Occipital lobe (tissue), 3 donors: ENCODE measurements at places on chromosomes 1 and 21. TPM values are rescaled to one million over a fixed set of nuclear protein-coding genes. Genes with fewer than 3 reads are reported as not detected.

The LCE1A gene
- not detected for total RNA-seq

The ACKR1 gene
- total RNA-seq, result 0.62 TPM

The HENMT1 gene
- total RNA-seq, result 28.1 TPM

The FAM163A gene
- under 0.01 TPM for total RNA-seq

The BRINP2 gene
- total RNA-seq, result 15.0 TPM

The SPOCD1 gene
- total RNA-seq, result not detected

The TEDDM1 gene
- total RNA-seq, result not detected

The CFHR3 gene
- not detected for total RNA-seq

The CD164L2 gene
- not detected for total RNA-seq

The GPR37L1 gene
- 1.1 TPM for total RNA-seq

DNA sequence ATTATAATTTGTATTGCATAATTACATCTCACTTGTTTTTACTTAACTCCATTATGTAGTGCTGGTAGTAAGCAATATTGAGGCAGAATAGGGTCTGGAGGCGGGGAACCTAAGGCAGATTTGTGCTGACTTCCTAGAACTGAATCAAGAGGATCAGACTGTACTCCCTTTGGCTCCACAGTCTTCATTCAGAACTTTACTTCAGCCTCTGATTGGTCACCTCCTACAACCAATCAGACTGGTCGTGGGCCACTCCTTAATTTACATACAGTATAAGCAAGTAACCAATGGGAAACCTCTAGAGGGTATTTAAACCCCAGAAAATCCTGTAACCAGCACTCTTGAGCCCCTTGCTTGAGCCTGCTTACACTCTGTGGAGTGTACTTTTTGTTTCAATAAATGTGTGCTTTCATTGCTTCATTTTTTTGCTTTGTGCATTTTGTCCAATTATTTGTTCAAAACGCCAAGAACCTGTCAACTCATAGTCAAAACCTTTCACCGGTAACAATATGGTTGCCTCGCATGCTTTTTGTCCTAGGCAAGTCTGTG lies 31.6 kb downstream of the ZBTB8OS start:
- DNase-seq, result no peak

DNA sequence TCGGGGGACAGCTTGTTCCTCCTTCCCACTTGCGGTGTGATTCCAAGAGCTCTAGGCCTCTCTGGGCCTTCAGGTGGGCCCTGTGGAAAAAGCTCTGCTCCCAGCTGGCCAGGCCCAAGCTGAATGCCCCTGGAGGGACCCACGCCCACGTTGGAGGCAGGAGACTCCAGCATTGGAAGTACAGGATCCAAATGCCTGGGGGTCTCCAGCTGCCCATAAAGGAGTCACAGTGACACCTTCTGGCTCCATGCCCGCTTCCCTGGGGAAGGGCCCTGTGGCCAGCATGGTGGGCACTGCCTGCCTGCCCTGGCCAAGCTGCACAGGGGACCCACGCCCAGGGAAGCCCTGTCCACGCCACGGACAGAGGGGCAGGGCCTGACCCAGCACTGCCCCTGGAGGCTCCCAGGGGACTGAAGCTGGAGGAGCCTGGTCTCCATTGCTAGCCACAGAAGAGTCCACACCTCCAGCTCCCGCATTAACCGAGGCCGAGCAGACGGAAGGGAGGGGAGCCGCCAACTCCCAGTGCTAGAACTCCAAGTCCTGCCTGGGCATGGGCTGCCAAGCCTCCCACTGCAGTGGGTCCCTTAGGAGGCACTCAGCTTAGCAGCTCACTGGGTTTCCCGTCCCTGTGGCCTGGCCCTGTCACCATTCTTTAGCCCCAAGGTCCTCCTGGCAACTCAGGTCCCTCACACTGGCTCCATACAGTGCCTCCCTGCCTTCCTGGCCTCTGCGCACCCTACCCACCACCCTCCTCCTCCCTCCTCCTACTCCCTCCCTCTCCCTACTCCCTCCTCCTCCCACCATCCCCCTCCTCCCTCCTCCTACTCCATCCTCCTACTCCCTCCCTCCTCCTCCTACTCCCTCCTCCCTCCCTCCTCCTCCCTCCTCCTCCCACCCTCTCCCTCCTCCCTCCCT lies 41.9 kb downstream of the WNT9A start:
- no peak for DNase-seq

DNA sequence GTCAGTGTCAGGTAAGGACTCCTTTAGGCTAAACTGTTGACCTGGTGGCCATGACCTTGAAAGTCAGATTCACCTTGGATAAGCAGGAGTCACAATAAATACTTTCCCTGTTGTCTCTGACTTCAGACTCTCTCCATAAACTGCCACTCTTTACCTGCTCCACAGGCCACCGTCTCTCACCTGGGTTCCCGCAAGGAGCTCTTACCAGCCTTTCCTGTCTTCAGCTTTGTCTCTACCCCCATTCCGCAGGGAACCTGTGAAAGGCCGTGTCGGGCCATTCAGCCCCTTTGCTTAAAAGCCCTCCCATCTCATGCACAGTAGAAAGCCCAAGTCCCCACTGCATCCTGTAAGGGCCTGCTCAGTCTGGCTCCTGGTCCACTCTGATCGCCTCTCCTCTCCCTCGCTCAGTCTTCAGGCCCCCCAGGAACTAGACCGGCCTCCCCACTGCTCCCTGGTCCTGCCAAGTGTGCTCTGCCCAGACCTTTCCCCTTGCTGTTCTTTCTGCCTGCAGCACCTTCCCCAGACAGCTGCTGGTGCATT lies 79.5 kb downstream of the ACTL8 start:
- DNase-seq, result no peak

DNA sequence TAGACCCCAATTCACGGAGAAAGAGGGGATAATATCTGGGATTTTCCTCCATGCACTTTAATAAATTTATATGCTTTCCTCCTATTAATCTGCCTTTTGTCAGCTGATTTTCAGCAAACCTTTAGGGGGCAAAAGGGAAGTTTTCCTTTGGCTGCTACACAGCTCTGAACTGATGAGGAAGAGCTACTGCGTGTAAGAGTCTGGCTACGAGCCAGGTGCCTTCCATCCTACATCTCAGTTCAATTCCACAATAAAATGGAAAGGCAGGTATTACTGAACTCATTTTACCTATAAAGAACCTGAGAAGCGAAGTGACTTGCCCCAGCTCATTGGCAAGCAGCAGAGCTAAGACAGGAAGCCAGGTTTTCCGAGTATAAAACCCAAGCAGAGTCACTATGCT lies 28.3 kb upstream of the ZNF326 start:
- no peak for DNase-seq

DNA sequence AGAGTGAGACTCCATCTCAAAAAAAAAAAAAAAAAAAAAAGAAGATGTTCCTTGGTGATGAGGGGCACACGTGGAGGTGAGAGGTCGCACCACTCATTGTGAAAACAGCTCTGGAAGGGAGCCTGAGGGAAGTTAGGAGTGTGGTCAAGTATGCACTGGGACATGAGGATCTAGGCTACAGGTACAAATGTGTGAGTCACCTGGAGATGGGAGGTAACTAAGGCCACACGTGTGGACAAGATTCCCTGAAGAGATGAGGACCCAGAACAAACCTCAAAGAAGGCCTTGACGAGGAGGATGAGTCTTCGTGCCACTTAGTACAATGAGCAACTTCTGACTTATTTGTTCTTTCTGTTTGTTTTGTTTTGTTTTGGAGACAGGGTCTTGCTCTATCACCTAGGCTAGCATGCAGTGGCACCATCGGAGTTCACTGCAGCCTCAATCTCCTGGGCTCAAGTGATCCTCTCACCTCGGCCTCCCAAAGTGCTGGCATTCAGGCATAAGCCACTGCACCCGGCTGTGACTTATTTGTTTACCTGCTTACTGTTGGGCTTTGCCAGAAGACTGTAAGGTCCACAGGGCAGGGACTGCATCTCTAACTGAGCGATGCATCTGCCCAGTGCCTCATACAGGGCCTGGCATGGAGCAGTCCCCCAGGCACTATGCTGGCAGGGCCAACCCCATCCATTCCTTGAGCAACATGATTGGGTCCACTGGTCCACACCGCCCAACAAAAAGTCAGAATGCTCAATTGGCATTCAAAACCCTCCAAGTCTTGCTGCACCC lies 6.4 kb downstream of the ASAP3 start:
- DNase-seq, result no peak

GRCh38 chr21:41600961-41601572 lies 93.1 kb upstream of the TMPRSS2 start:
- no peak for DNase-seq

DNA sequence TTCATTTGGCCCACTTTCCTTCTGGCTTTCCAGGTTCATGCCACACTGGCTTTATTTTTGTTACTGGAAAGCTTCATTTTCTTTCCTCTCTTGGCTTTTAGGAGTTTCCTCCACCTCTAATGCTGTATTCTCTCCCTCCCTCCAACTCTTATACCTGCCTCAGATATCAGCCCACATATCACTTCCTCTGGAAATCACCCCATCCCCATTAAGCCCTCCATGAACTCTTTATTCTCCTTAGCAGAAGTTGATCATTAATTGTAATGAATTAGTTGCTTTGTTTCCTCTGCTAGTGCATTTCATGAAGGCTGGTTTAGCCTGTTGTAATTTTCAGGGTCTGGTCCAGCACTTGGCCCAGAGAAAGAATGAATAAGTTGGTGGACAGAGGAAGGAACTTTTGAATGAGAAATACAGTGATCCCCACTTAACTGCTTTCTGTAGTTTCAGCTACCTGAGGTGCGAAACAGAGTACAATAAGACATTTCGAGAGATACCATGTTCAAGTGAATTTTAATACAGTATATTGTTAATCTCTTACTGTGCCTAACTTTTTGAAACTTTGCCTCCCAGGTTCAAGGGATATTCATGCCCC lies 1.7 kb downstream of the SOAT1 start:
- no peak for DNase-seq

GRCh38 chr21:44434568-44434925 lies 20.8 kb upstream of the LRRC3 start:
- DNase-seq, result no peak

- DNase-seq, result no peak
These were observed 187.0 kb upstream of the RUNX1 start for GRCh38 chr21:35236090-35236489.

GRCh38 chr21:18007121-18007520 lies 188.0 kb upstream of the C21orf91 start:
- no peak for DNase-seq

- DNase-seq, result no peak
These were observed 25.3 kb downstream of the SLC30A7 start for GRCh38 chr1:100921110-100921706.

DNA sequence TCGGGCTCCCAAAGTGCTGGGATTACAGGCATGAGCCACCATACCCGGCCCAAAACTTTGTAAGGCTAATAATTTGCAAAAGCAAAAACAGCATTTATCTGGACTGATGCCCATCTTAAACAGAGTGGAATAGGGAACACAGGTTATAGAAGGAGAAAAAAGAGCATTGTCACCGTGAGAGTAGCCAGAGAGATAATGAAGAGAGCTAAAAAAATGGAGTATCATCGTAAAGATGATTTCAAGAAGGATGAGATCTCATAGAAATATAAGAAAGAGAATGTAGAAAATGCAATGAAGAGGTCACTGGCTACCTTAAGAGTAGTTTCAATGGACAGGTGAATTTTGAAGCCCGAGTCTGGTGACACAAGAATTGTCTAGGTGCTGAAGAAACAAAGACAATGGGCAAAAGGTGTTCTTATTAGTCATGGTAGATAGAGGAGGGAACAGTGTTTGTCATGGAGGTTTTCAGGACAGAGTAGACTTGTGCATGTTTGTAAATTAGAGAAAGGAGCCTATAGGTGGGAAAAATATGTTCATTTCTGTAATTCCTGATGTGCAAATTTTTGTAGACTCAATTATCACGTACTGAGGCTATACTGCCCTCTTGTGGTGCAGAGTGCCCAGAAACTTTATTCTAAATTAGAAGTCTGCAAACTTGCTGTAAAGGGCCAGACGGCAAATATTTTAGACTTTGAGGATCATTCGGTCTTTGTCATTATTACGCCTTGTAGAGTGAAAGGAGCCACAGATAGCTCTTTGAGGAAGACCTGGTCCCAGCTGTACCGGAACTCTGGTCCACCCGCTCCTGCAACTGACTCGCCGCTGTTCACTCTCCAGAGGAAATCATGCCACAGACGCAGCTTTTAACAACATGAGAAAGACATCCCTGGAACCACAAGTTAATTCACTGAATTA lies 8.1 kb upstream of the TMEM183A start:
- no peak for DNase-seq

DNA sequence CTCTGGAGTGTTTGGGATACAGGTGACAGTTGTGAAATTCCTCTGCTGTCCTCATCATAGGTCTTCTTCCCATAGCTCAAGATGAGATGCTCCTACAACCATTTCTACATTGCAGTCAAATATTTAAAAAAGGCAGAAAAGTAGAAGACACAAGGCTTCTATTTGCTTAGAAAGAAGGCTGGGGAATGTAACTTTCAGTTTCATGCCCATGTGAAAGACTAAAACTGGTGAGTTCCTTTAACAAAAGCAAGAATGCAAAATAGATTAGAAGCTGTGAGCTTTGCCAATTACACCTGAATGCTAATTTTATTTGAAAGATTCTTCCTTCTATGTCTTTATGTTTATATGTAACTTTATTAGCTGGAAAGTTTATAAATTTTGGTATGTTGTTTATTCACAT lies 1682.7 kb downstream of the BRINP3 start:
- DNase-seq, result no peak

GRCh38 chr1:6373961-6374720 lies 19.4 kb downstream of the ACOT7 start:
- DNase-seq, result no peak

DNA sequence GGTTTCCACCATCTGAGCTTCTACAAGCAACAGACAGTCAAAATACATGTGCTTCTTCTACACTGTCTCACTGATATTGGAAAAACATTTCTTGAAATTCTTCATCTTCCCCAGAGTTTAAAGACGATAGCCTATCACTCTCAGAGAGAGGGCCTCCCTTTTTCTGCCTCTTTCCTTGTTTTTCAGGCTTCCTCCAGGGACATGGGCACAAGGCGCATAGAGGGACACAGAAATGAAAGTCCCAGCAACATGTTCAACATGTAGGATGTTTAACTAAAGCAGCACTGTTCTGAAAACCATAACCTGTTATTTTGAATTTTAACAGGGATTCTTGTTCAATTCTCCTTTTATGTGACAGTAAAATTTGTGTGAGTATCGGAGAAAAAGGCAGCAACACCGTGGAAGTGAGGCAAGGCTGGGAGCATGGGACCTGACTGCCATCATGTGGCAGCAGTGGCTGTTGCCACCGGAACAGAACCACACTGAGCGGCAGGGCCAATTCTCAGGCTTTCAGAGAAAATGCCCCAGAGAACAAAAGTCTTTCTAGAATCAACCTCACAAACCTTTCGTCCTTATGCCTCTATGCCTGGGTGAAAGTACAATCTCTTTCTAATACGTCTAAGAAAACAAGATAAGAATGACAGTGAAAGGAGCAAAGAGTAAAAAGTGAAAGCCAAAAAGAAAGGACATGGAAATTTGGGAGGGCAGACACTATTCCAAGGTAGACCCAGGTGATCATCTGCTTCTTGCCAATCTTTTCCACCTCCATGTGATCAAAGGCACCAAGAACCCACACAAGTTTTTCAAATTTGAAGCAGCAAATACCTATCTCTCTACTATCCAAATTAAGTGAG lies 54.5 kb downstream of the PCNX2 start:
- peak; percentile 17 for DNase-seq

GRCh38 chr1:210535761-210536160 lies 207.1 kb downstream of the HHAT start:
- no peak for DNase-seq
